Stimulated activated CD8-positive, alpha-beta memory T cell treated with anti-CD3 and anti-CD28 coated beads, Interleukin-12 subunit alpha, Interleukin-12 subunit beta, amount 100 ng/mL, for 4 hours (primary cell): ENCODE measurements at places on chromosomes 13 and 19.

- no peak for DNase-seq
These were observed 162.5 kb downstream of the OLFM4 start for GRCh38 chr13:53191091-53191490.

DNA sequence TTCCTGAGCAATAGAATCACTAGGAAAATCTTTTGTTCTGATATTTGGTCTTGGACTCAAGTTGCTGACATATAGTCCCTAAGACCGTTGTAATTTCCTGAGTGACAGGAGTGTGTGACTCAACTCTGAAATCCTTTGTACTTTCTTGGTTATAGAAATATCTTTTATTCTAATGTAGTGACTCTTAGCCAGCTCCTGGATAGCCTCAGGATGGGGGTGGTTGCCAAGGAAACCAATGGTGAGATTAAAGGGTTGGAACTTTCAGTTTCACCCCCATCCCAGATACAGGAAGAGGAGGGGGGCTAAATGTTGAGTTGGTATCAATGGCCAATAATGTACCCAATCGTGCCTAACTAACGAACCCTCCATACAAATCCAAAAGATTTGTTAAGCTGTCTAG is 41.8 kb downstream of the MBD3L2B start:
- DNase-seq, result no peak

GRCh38 chr19:1765904-1766799 is 12.8 kb downstream of the ONECUT3 start:
- no peak for DNase-seq

DNA sequence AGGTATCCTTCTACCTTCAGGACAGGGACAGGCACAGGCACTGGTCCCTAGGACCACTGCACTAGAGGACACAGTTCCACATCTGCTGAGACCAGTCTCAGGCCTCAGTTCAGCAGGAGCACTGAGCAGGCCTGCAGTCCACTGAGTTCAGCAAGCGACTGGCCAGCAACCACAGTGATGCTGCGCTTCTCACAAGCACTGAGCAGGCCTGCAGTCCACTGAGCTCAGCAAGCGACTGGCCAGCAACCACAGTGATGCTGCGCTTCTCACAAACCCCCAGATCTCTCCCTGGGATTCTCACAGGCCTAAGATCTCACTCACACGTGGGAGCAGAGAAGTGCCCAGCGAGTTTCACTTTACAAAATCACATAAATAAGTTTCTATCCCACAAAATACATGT is 140.6 kb downstream of the IRS2 start:
- DNase-seq, result no peak

DNA sequence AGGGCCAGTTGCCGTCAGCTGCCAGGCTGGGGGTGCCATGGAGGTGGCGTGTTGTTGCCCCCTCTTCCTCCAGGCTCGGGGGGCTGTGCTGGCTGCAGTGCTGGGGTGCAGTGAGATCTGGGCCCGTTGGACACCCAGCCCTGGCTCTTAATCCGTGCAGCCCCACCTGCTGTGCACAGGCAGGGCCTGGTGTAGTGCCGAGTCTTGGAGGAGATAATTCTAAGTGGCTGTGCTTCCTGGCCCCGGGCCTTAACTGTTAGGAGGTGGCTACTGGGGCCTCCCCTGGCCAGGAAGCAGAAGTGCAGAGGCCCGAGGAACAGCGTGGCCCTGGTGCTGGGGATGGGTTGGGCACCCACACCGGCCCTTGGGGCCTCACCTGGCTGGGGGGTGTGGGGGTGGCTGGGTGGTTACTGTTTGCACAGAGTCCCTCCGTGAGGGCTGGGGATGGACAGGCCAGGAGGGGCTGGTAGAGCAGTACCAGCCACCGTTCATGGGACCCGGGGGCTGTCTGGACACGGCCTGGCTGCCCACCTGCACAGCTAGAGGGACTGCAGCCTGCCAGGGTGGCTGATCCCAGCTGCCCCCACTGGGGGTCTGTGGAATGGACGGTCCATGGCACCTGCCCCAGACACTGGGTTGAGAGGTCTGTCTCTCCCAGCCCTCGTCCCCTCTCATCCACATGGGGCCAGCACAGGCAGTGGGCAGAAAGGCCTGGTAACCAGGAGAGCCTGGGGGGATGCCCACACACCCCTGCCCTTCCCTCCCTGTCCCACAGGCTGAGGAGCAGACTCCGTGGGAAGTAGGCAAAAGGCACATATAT is 3.3 kb downstream of the GPX4 start:
- no peak for DNase-seq

DNA sequence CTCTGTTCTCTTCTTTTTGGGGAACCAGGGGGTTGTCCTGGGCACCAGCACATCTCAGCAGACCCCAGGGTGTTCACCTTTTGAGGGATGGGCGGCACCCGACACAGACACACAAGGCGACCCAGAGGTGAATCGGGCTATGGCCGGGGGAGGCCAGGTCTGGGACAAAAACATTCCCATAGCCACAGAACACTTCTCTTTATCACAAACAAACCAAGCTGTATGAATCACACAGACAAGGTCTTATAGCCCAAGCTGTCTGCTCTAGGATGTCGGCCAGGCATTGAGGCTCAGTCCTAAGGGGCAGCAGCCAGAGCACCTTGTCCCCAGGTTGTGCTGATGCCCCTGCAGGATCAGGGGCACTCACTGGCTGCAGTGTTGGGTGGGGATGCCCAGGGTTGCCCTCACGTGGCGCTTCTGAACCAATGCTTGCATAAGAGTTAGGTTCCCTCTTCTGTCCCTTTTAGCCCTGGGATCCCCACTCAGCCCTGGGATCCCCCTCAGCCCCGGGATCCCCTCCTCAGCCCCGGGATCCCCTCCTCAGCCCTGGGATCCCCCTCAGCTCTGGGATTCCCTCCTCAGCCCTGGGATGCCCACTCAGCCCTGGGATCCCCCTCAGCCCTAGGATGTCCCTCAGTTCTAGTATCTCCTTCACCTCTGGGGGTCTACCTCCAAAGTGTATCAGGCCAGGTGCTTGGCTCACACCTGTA is 26.9 kb downstream of the MAU2 start:
- no peak for DNase-seq
